ENCODE measurements at places on chromosomes 1 and 21.

DNA sequence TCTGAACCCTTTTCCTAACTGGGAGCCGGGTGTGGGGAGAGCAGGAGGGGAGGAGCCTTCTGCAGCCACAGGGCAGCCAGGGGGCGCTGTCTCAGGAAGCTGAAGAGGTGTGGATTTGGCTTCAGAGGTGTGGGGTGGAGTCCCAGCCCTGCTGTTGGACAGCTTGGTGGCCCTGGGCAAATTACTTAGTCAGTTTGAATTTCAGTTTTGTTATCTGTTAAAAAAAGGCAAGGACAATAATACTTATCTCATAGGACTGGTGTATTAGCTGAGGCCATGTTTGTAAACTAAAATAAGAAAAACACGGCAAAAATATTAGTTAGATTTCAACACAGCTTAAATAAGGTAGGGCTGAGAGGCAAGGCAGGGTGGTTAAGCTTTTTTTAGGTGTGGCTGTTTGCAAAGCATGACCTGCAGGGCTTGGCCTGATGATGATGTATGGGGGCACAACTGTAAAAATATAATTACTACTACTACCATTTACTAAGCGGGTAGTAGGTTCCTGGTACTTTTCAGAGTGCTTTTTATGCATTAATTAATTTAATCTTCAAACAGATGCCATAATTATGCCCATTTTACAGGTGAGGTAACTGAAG lies 111.8 kb downstream of the PLXNA2 start:
- no peak for DNase-seq

DNA sequence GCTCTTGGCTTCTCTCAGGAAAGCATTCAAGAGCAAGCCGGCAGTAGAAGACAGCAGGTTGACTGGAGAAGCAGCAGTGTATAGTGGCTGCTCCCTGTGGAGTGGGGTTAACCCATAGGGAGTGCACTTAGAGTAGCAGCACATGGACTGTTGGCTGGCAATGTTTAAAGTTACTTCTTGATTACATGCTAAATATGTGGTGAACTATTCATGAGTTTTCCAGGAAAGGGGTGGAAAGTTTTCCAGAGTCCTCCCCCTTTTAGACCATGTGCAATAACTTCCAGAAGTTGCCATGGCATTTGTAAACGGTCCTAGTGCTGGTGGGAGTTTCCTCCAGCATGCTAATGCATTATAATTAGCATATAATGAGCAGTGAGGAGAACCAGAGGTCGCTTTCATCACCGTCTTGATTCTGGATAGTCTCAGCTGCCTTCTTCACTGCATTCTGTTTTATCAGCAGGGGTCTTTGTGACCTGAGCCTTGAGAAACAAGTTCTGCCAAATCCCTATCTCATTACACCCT lies 131.8 kb downstream of the CCDC185 start:
- DNase-seq, result no peak

- no peak for DNase-seq
Observed at GRCh38 chr1:56654126-56654923, 9.2 kb downstream of the PRKAA2 start.

DNA sequence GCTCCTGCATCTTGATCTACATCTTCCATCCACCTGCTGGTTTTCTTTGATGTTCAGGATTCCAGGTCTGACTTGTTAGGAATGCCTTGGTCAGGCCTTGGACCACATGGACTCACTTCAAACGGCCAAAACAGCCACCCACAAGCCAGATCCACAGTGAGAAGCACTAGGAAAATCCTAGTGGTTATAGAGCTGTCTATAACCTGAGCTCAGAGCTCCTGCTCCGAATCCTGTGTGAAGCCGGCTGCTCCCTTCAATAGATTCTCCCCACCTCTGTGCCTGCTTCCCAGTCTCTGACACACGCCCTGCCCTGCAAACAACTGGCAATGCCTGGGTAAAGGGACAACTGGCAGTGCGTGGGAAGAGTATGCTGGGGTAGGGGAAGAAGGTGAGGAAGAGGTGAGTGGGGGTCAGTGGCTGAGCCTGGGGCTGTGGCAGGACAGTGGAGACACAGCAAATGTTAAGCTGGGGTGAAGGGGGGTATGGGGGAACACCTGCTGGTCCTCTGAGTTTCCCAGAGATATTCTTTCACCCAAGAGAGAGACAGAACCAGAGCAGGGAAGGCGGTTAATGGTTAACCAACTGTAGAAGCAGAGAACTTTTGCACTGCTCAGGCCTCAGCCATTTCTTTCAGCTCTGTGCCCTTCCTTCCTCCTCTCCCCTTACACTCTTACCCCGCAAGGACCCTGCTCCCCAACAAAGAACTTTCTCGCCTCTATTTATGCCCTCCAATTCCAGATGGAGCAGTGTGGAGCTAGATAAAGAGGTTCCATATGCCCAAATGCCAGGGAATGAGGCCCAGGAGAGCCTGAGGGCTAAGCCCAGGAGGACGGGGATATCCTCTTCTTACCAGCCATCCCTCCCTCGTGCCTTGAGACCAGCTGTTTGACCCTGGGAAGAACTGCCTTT lies 4.5 kb downstream of the PLXNA2 start:
- no peak for DNase-seq

- DNase-seq, result no peak
Observed at GRCh38 chr1:237671262-237671661, 219.5 kb downstream of the ZP4 start.

Data from C1 segment of cervical spinal cord (tissue), 14 donors.